ENCODE measurements at places on chromosomes 7 and 10.

DNA sequence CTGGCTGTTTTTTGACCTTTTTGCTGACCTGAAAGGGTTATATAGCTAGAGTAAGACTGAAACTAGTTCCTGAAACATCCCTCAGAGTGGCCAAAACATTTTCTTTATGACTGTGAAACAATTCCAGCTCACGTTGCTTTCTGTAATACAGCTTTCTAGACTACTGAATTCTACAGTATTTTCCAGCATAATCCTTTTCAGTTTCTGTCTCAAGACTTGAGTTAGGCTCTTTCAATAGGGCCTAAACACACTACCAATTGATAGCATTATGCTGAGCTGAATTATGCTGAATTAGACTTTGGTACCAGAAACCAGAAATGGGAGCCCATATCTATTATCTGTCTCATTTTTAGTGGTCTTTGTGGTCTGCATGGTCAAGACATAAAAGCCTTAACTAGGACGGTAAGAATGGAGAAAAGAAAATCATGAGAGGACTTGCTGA is 72.6 kb downstream of the EPDR1 start:
- no peak for DNase-seq

DNA sequence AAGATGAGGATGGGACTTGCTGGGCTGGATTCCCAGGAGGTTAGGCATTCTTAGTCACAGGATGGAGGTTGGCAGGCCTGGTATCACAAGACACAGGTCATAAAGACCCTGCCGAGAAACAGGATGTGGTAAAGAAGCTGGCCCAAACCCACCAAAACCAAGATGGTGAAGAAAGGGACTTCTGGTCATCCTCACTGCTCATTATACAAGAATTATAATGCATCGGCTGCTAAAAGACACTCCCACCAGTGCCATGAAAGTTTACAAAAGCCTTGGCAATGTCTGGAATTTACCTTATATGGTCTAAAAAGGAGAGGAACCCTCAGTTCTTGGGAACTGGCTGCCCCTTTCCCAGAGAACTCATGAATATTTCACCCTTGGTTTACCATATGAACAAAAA is 345.5 kb upstream of the POM121L12 start:
- DNase-seq = no peak

GRCh38 chr7:2280424-2280823 is 33.8 kb downstream of the SNX8 start:
- DNase-seq = no peak

DNA sequence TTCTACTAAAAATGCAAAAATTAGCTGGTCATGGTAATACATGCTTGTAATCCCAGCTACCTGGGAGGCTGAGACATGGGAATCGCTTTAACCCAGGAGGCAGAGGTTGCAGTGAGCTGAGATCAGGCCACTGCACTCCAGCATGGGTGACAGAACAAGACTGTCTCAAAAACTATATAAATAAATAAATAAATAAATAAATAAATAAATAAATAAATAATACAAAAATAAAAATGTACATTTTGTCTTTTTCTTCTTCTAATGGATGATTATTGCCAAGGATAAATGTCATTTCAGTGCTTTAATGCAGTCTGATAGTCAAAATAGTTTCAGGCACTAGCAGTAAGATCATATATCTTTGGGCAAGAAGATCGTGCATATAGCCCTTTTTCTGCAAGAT is 727.6 kb upstream of the SEMA3D start:
- no peak for DNase-seq

GRCh38 chr10:119753309-119753708 is 27.5 kb downstream of the INPP5F start:
- no peak for DNase-seq

DNA sequence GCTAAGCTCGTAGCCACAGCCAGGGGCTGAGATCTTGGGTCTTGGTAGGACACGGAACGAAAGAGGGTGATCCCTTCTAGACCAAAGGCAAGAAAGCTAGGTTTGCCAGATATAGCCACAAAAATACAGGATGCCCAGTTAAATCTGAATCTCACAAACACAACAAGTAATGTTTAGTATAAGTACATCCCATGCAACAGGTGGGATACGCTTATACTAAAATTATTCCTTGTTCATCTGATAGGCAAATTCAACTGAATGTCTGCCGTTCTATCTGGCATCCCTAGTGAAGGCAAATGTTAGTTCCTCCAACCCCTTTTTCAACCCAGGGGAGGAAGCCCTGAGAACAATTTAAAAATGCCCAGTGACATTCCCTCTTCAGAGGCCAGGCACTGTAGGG is 131.1 kb upstream of the MGMT start:
- no peak for DNase-seq

GRCh38 chr10:45439365-45439764 is 65.3 kb downstream of the ALOX5 start:
- DNase-seq = no peak

- DNase-seq = no peak
Measured at GRCh38 chr7:129857313-129857712, 95.4 kb downstream of the UBE2H start.

DNA sequence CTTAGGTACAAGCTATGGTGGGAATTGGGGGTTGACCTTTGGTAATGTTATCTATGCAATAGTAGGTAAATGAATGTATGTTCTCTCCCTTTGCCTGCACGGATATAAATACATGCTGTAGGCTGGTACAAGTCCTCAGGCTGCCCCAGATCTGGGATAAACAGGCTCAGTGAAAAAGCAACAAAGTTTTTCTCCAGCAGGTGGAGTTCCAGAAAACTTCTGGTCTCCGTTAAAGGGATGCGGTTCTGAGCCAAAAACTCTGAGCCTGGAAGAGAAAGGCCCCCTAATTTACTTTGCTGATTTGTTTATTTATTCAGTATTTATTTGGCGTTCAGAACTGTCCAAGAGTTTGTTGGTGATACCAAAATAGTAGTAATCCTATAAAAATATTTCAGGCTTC is 204.7 kb downstream of the ADRA2A start:
- DNase-seq = no peak

- DNase-seq = no peak
Measured at GRCh38 chr7:47579458-47579857, 2.5 kb downstream of the TNS3 start.

DNA sequence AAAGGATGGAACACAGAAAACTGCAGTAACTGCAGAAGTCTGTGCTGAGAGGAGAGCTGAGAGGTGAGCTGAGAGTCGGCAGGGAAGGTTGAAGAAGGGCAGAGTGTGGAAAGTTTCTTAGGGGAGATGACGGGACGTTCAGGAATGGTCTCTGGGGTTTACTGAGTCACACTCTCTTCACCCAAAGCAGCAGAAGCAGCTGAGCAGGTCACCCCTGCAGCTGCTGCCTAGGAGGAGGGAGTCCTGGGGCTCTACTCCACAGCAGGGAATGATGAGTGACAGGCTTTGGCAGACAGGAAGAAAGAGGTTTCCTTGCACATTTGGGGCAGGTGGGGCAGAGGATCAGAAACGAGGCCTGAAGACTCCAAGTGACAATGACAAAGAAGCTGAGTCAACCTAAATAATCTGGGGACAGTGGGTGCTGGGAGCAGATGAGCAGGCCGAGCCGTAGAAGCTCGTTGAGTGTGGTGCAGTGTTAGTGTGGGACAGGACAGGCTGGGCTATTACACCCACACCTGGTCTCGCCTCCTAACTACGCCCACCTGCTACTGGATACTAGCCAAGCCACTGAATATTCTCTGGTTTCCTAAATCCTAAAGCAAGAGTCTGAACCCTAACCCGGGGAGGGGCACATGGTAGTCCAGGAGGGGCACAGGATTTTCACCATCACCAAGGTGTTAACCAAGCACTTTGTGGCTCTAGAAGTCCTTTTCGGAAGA is 24.9 kb downstream of the BEND7 start:
- DNase-seq = no peak

DNA sequence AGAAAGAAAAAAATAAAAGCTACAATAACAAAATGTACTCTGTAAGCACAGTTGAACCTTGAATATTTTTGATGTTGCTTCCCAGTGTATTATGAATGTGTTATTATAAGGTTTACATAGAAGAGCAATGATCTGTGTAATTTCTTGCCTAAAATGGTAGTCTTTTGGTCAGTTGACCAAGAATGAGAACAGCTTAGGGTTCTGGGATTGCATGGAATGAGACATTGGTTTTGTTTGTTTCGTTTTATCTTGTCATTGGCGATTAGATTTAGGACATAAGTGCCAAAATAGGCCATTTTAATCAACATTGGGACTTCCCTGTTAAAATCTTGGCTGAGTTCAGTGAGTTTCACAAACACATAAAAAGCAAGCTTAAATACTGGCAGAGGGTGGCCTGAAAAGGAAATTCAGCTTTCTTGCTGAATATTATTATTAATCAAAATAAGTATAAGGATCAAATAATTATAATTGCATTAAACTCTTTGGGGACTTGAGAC is 49.1 kb upstream of the GLCCI1 start:
- DNase-seq = no peak

DNA sequence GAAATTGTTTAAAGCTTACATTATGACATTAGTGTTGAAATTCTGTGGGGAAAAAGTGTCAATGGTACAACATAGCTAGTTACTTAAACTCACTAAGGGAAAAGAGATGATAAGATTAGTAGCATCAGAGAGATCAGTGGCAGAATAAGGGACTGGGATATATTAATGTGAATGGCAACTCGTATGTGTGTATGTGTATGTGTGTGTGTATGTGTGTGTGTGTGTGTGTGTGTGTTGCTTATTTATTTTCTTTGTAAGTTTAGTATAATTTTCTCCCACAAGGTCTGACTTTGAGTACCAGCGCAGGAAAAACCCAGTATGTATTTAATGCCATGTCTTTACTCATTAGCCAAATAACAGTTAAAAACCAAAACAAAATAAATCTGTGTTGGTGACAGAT is 256.1 kb downstream of the ARHGAP21 start:
- no peak for DNase-seq

DNA sequence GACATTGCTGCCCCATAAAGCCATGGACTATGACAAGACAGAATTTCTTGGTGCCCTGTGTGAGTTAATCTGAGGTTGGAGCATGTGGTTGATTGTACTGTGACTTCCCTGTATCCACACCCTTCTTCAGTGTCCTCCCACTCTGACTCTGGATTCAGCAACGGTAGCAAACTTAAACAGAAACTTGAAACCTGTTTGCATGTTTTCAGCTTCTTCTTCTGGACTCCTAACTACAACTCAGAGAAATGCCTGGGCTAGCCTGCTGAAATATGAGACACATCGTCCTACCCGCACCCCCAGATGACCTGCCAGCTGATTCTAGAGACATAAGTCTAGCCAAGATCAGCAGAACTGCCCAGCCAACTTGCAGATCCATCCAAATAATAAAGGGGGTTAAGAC is 78.4 kb downstream of the IPMK start:
- no peak for DNase-seq

GRCh38 chr10:110834629-110835301 is 37.0 kb upstream of the PDCD4 start:
- no peak for DNase-seq

DNA sequence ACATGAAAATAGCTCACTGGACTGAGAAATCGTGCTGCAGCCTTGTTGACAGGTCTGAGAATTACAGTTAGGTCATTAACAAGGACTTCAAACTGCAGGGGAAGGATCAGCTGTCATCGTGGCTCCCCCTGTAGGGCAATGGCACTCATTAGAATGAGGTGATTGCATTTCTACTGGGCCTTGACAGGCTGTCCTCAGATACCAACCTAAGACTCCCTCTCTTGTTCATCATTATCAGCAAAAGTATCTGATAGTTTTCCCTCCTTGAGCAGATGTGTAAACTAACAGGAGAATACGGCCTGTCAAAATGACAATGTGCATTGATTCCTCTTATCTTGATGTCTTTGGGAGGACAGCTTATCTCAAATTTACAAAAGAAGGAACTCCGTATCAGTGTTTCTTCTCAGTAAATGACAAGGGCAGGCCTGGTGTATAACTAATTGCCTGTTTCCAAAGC is 648.5 kb upstream of the LRRN3 start:
- DNase-seq = peak; percentile 25

DNA sequence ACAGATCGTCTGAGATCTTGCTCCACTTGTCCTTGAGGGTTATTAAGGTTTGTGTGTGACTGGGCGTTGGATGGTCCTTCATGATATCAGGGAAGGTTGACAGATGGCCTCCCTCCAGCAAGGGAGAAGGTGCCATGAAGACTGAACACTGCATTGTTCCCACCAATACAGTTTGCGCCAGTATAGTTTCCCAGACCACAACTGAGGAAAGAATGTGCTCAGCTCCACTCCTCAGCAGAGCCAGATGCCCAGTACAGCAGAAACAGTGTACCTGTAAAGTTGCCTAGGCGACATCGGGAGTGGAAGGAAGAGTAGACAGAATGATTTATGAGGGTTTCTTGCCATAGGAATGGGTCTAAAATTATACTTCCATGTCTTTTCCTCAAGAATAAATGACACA is 137.5 kb downstream of the ST7 start:
- no peak for DNase-seq

DNA sequence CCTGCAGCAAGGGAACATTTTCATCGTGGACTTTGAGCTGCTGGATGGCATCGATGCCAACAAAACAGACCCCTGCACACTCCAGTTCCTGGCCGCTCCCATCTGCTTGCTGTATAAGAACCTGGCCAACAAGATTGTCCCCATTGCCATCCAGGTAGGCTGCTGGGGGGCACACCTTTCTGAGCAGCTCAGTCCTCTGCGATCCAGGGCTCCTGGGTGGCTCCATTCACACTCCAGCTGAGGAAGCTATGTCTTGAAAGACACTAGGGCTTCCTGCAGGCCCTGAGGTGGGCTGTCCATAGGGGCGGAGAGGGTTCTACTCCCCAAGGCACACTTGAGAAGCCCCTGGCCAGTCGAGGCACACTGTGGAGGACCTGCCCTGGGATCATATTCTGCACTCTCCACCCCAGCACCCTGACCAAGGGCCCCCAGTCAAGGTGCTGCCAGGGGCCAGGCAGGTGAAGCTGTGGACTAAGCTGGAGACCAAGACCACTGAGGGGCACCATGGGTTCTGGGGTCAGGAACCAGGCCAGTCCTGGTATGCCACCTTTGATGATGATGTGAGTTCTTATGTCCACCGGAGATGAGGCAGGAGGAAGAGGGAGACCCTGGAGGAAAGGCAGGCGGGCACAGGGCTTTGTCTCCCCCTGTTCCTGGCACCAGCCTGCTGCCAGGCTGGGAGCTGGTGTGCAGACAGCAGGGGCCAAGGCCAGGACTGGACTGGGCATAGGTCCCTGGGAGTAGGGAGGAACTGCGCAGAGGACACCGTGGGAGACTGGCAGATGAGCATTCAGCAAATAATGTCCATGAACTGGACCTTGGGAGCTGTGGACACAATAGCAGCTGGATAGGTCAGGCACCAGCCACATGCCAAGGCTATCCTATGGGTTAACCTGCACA is 54.8 kb downstream of the ALOX5 start:
- DNase-seq = no peak

Data from T-helper 2 cell (primary cell).